Neural progenitor cell (in vitro differentiated cells): ENCODE measurements at places on chromosomes 1 and 21. TPM values are rescaled to one million over a fixed set of nuclear protein-coding genes. Genes with fewer than 3 reads are reported as not detected.

The IL12RB2 gene
- 0.06 and 0.25 TPM in 2 replicates for total RNA-seq

The MSH4 gene
- 0.09 TPM in 1 of 2 replicates, not detected in the other for total RNA-seq

The CLCA4 gene
- total RNA-seq = not detected in 2 replicates

The STUM gene
- 0.19 TPM in 1 of 2 replicates, not detected in the other for total RNA-seq

The SYCP1 gene
- 0.11 TPM in 1 of 2 replicates, not detected in the other for total RNA-seq

The GPR3 gene
- total RNA-seq = 3.0 and 3.1 TPM in 2 replicates

The NUP210L gene
- total RNA-seq = not detected in 2 replicates

The CD1E gene
- total RNA-seq = not detected in 2 replicates

The MMP23B gene
- 4.2 and 4.7 TPM in 2 replicates for total RNA-seq

The SMCP gene
- total RNA-seq = not detected in 2 replicates

The ADORA1 gene
- total RNA-seq = 1.1 and 3.2 TPM in 2 replicates

The PODN gene
- total RNA-seq = 0.09 TPM in 1 of 2 replicates, not detected in the other

The DIO1 gene
- not detected in 2 replicates for total RNA-seq

The DNALI1 gene
- total RNA-seq = 30.3 and 36.5 TPM in 2 replicates

The ATAD3B gene
- total RNA-seq = 9.3 and 21.1 TPM in 2 replicates

The COQ8A gene
- total RNA-seq = 13.8 and 18.8 TPM in 2 replicates

The TMEM240 gene
- total RNA-seq = 8.0 and 13.3 TPM in 2 replicates

The PCP4L1 gene
- total RNA-seq = 0.46 and 0.69 TPM in 2 replicates

The IRF6 gene
- total RNA-seq = 0.34 and 3.3 TPM in 2 replicates

The SLC45A3 gene
- total RNA-seq = 5.1 and 8.9 TPM in 2 replicates

The FMN2 gene
- 1.7 TPM in 2 replicates for total RNA-seq

The PLEKHM2 gene
- total RNA-seq = 16.7 and 42.2 TPM in 2 replicates

The CD164L2 gene
- 1.5 and 1.6 TPM in 2 replicates for total RNA-seq

The GALE gene
- 15.6 and 24.2 TPM in 2 replicates for total RNA-seq

The SPRR3 gene
- total RNA-seq = not detected in 2 replicates

The CLIC6 gene
- total RNA-seq = 0.12 and 0.15 TPM in 2 replicates

The F3 gene
- total RNA-seq = 2.3 and 6.4 TPM in 2 replicates

The MMEL1 gene
- total RNA-seq = 0.19 and 0.31 TPM in 2 replicates

The KRTAP10-1 gene
- not detected in 2 replicates for total RNA-seq

The C1orf56 gene
- total RNA-seq = 2.9 and 5.5 TPM in 2 replicates

The HES2 gene
- 0.04 and 0.22 TPM in 2 replicates for total RNA-seq

The THEM4 gene
- total RNA-seq = 12.4 and 14.1 TPM in 2 replicates

The KRTAP19-7 gene
- total RNA-seq = not detected in 2 replicates

The ATAD3A gene
- total RNA-seq = 7.8 and 25.1 TPM in 2 replicates

The FAM72B gene
- total RNA-seq = 36.9 and 48.4 TPM in 2 replicates

The CFAP74 gene
- total RNA-seq = 0.19 TPM in 1 of 2 replicates, not detected in the other

The ANKRD35 gene
- 1.1 and 1.9 TPM in 2 replicates for total RNA-seq

The RAB42 gene
- total RNA-seq = 2.2 and 4.2 TPM in 2 replicates

The OR2T2 gene
- total RNA-seq = not detected in 2 replicates

The DNASE2B gene
- total RNA-seq = not detected in 2 replicates

The AXDND1 gene
- total RNA-seq = 0.30 and 0.77 TPM in 2 replicates

The REG4 gene
- total RNA-seq = not detected in 2 replicates

The CADM3 gene
- 6.9 and 15.3 TPM in 2 replicates for total RNA-seq

The EFNA3 gene
- total RNA-seq = 4.0 and 9.6 TPM in 2 replicates

The WNT4 gene
- total RNA-seq = 0.03 TPM in 1 of 2 replicates, not detected in the other

The SPRR4 gene
- total RNA-seq = not detected in 2 replicates

The GJC2 gene
- total RNA-seq = 0.25 TPM in 1 of 2 replicates, not detected in the other

The PLCH2 gene
- total RNA-seq = 0.54 and 2.0 TPM in 2 replicates

The LGALS8 gene
- total RNA-seq = 17.4 and 28.1 TPM in 2 replicates

The DCDC2B gene
- total RNA-seq = not detected in 2 replicates

The PEX14 gene
- 9.3 and 21.3 TPM in 2 replicates for total RNA-seq

The MXRA8 gene
- total RNA-seq = 6.8 and 24.0 TPM in 2 replicates

The MUL1 gene
- total RNA-seq = 6.7 and 18.9 TPM in 2 replicates

The LCA5L gene
- total RNA-seq = 2.6 and 4.7 TPM in 2 replicates

The ZBTB8B gene
- 4.2 and 5.6 TPM in 2 replicates for total RNA-seq
